Heart right ventricle (tissue), 16 donors: ENCODE measurements at places on chromosomes 16 and 17. TPM values are rescaled to one million over a fixed set of nuclear protein-coding genes. Genes with fewer than 3 reads are reported as not detected.

DNA sequence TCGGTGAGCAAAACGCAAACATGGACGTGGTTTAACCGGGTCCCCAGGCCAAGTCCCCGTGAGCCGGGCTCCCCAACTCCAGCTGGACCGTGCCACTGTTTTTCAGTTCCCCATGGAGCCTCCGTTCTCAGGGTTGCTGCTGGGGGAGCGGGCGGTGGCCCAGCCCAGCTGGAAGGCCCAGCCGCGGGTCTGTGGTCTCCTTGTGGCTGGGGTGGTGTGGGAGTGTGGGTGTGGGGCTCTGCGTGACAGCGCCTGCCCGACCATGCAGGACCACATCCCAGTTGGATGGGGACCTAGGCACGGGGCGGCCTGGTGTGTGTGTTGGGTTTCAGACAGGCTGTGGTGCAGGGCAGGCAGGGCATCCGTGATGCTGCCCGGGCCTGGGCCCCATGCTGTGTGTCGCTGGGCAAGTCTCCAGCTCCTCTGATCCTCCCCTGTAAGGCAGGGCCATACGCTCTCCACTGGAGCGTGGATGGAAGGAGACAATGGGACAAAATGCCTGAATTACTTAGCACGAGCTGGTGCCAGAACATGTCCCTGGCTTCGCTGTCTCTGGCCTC lies 40.3 kb downstream of the COX4I1 start:
- no peaks in the 10 kb centered on the region for H3K4me1 ChIP-seq
- DNase-seq = no peak
- H3K4me3 ChIP-seq = no peak overlapping the region
- H3K27me3 ChIP-seq = peaks cover 58% of the 10 kb centered on the region
- H3K27ac ChIP-seq = no peak overlapping the region
- no peaks in the 10 kb centered on the region for H3K36me3 ChIP-seq

GRCh38 chr17:51097708-51098446 lies 22.8 kb downstream of the SPAG9 start:
- no peaks in the 10 kb centered on the region for H3K27me3 ChIP-seq
- H3K27ac ChIP-seq = no peak overlapping the region
- H3K4me3 ChIP-seq = no peak overlapping the region
- no peak for DNase-seq
- H3K4me1 ChIP-seq = no peaks in the 10 kb centered on the region
- H3K36me3 ChIP-seq = peaks cover 8% of the 10 kb centered on the region

- no peak for DNase-seq
- H3K27me3 ChIP-seq = no peaks in the 10 kb centered on the region
- no peaks in the 10 kb centered on the region for H3K36me3 ChIP-seq
- no peak overlapping the region for H3K27ac ChIP-seq
- H3K4me1 ChIP-seq = no peaks in the 10 kb centered on the region
Measured at GRCh38 chr17:10754109-10754508, 24.3 kb upstream of the TMEM220 start.

- no peak for DNase-seq
- H3K27ac ChIP-seq = no peak overlapping the region
- H3K36me3 ChIP-seq = no peaks in the 10 kb centered on the region
- no peaks in the 10 kb centered on the region for H3K27me3 ChIP-seq
Measured at GRCh38 chr16:89402962-89403361, 87.4 kb downstream of the ANKRD11 start.

- no peaks in the 10 kb centered on the region for H3K36me3 ChIP-seq
- H3K4me1 ChIP-seq = peaks cover 38% of the 10 kb centered on the region
- no peaks in the 10 kb centered on the region for H3K27me3 ChIP-seq
- H3K4me3 ChIP-seq = peak overlapping the region; percentile 92
Measured at GRCh38 chr16:11743308-11744074, 834 bp upstream of the TXNDC11 start.

DNA sequence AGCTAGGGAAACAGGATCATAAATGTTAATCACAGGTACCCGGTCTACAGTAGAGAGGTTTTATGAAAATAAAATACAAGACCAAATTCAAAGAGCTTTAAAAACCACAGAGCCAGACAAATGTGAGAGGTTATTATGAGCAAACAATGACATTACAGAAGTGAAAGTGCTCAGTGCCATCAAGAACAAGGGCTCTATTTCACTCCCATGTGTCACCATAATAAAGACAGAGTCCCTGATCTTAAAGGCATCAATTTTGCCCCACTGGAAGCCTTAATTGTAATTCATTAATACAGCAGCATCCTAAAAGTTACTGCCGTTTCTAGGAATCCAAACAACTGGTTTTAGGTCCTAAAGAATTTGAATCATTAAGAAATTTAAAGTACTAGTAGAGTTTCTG lies 43.7 kb upstream of the CDRT4 start:
- H3K27ac ChIP-seq = no peak overlapping the region
- no peaks in the 10 kb centered on the region for H3K27me3 ChIP-seq
- H3K36me3 ChIP-seq = no peaks in the 10 kb centered on the region
- peaks cover 35% of the 10 kb centered on the region for H3K4me1 ChIP-seq
- DNase-seq = no peak

DNA sequence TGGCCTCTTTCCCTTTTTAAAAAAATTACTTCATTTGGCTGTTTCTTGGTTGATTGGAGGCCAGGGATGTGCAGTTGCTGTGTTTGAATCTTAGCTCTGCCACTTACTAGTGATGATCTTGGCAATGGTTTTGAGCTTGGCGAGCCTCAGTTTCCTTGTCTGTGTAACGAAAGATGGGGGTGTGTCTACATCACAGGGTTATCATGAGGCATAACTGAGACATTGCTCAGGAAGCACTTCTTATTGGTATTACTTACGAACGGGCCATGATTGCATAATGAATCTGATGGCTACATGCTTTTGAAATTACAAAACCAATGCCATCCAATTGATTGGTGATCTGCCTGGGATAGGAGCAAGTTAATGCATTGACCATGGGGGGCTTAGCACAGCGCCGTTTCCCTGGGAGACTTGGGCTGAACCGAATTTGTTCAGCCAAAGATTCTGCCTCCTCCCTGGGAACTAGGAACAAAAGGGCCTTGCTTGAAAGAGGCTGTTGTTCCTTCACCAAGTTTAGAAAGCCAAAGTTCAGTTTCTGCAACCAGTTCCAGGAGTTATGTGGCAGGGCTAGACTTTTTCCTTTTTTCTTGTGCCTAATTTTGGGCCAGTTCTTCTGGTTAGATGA lies 21.9 kb downstream of the CMIP start:
- DNase-seq = no peak
- no peaks in the 10 kb centered on the region for H3K36me3 ChIP-seq
- H3K4me1 ChIP-seq = peaks cover 3% of the 10 kb centered on the region
- H3K4me3 ChIP-seq = no peak overlapping the region

GRCh38 chr17:238964-239259 lies 57.5 kb upstream of the DOC2B start:
- DNase-seq = no peak
- H3K4me1 ChIP-seq = no peaks in the 10 kb centered on the region
- no peaks in the 10 kb centered on the region for H3K36me3 ChIP-seq
- no peak overlapping the region for H3K4me3 ChIP-seq
- H3K27me3 ChIP-seq = no peaks in the 10 kb centered on the region
- H3K27ac ChIP-seq = no peak overlapping the region

C16orf89 gene
- 15.7 TPM for total RNA-seq
